Endodermal cell (in vitro differentiated cells): ENCODE measurements at places on chromosomes 11 and 22. TPM values are rescaled to one million over a fixed set of nuclear protein-coding genes. Genes with fewer than 3 reads are reported as not detected.

The BDNF gene
- total RNA-seq: 0.08 to 0.16 TPM in 2 of 3 replicates, not detected in the other

- DNase-seq: no peak
Measured at GRCh38 chr11:75858613-75859012, 43.6 kb downstream of the UVRAG start.

The HIRA gene
- 16.1 to 45.2 TPM (median 44.8 TPM) in 3 replicates for total RNA-seq

DNA sequence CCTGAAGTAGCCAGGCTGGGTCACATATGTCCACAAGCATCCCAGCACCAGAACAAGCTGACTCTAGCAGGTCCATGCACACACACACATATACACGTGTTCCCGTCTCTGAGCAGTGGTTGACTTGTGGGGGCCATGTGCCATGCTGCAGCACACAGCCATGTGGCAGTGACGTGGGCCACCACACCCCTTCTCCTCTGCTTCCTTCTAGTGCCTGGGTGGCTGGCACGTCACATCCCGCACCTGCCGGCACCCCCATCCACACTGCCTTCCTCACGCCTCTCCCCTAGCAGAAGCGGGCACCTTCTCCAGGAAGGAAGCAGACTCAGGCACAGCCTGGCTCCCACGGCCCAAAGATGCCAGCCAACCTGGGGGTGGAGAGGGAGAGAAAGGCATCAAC, 9.5 kb downstream of the SYT7 start:
- DNase-seq: no peak

- DNase-seq: no peak
Measured at GRCh38 chr22:19490628-19491230, 11.0 kb downstream of the CDC45 start.

GRCh38 chr11:23574149-23574548, 713.9 kb upstream of the CCDC179 start:
- DNase-seq: no peak

The GUCY1A2 gene
- 2.8 and 3.7 TPM in 2 replicates for total RNA-seq

GRCh38 chr11:74672956-74673692, 58.1 kb downstream of the CHRDL2 start:
- peak; percentile 25 for DNase-seq

- DNase-seq: no peak
Measured at GRCh38 chr11:45930951-45931570, 8.6 kb downstream of the LARGE2 start.

DNA sequence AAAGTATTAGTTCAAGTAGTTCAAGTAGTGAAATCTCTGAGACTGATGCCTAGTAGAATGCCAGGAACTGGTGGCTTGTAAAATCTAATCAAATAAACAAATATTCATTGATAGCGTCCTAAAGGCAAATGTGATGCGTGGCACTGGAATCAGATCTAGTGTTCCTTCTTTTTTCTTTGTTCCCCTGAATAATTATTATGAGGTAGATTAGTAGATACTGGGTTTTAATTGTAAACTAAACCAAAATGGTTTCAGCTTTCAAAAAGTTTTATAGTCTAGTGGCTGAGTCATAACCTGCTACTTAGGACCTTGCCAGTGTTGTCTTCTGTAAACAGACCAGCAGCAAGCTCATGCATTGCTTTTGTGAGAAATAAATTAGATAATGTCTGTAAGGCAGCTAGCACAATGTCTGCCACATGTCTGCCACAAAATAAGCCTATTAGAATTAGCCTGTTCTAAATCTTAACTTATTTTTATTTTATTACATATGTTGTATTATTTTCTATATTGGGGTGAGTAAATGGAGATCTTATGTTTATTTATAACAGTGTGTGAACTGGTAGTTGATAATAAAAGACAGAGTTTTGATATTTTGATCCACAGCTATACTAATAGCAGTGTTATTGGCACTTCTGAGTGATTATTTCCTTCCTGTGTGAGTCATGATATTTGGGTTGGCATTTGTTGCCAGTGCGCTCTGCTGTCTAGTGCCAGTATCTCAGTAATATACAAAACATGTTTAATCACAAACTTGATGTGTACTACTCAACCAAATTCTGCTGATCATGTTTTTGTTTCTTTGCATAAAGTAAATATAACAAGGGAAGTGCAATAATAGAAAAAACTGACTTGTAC, 135.7 kb downstream of the TMEM135 start:
- no peak for DNase-seq

GRCh38 chr11:35289821-35290220, 129.5 kb downstream of the SLC1A2 start:
- DNase-seq: no peak

DNA sequence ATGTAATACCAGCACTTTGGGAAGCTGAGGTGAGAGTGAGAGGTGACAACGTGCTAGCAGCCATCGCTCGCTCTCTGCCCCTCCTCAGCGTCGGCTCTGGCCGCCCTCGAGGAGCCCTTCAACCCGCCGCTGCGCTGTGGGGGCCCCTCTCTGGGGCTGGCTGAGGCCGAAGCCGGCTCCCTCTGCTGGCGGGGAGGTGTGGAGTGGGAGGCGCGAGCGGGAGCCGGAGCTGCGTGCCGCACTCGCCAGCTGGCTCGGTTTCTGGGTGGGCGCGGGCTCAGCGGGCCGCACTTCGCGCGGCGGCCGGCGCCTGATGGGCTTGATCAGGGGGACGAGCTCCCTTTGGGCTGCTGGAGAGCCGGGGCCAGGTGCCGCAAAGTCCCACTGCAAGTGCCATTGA, 98.9 kb upstream of the UBASH3B start:
- DNase-seq: peak; percentile 89

GRCh38 chr11:44190883-44191230, 95.4 kb downstream of the EXT2 start:
- no peak for DNase-seq

DNA sequence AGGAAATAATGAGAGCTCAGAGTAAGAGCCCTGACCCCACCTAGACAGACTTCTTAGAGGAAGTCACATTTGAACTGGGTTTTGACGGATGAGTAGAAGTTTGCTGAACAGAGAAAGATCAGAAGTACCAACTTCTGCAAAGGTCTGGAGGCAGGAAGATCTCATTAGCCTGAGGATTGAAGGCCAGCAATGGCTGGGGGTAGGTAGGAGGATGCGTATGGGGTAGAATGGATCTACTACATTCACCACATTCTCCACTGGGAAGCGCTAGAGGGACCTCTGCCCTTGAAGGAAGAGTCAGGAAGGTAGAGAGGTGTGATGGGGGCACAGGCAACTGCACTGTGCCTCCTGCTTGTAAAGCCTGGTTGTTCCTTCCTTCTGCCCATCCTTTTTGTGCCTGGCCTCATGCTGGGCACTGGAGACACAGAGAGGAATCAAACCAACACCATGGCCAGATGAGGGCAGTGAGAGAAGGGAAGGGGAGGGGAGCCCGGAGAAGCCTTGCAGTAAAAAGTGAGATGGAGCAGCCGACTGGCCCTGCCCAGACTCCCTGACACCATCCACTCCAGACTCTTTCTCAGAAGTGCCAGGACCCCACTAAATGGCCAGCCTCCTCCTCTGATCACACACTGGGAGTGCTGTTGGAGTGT, 4.9 kb downstream of the TPBGL start:
- DNase-seq: peak; percentile 79

- DNase-seq: peak; percentile 74
Measured at GRCh38 chr11:86802601-86803051, 2.3 kb downstream of the PRSS23 start.

DNA sequence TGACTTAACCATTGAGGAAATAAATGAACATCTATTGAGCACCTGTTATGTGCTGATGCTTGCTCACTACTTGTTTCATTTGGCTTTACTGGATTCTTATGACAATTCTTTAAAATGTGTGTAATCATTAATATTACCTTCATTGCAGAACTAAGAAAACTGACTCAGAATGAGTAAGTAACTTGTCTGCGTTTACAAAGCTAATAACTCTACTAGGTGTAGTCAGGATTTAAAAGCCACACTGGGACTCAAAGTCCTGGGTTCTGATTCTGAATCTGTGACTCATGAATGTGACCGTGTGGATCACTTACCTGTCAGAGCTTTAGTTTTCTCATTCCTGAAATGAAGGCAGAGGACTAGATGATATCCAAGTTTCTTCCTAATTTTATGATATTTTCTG, 23.4 kb upstream of the KIRREL3 start:
- DNase-seq: no peak

The APOBEC3B gene
- 4.1 TPM in 2 replicates for total RNA-seq

GRCh38 chr11:58577555-58578135, 1.2 kb upstream of the ZFP91 start:
- DNase-seq: no peak

- DNase-seq: no peak
Measured at GRCh38 chr11:100774859-100775258, 87.8 kb downstream of the ARHGAP42 start.

The CHADL gene
- total RNA-seq: 0.79 and 0.84 TPM in 2 replicates

- no peak for DNase-seq
Measured at GRCh38 chr11:86435711-86436110, 61.0 kb downstream of the CCDC81 start.

DNA sequence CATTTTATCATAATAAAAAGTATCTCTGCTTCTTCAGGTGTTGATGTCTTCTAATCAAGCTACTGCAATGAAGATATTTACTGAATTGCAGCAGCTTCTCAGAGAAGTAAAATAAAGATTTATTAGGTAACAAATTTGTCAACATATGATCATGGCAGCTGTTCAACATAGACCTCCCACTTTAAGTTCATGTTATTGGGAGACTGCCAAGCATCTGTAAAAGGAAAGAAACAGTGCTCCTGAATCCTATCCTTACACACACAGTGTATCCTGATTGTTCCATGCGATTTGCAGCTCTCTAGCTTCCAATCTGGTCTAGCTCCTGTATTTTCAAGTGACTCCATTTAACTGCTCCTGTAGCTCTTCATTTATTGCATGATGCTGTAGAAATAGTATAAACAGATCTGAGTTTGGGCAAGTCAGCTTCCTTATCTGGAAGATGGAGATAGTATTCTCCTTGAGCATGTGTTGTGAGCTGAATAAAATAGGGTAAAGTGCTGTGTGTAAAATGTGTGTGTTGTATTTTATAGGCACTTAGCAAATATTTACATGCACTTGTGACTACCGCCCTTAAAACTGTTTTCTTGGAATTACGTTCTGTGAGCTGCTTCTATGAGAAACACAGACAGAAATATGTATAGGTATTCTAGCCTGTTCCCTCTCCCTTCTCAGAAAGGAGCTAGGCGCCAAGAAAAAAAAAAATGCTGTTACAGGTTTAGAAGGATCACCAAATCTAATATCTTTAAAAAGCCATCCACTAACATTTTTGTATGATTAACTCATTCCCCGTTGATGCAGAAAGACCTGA, 290.6 kb downstream of the JRKL start:
- DNase-seq: no peak

- no peak for DNase-seq
Measured at GRCh38 chr22:44133901-44134571, 46.7 kb upstream of the PARVG start.

DNA sequence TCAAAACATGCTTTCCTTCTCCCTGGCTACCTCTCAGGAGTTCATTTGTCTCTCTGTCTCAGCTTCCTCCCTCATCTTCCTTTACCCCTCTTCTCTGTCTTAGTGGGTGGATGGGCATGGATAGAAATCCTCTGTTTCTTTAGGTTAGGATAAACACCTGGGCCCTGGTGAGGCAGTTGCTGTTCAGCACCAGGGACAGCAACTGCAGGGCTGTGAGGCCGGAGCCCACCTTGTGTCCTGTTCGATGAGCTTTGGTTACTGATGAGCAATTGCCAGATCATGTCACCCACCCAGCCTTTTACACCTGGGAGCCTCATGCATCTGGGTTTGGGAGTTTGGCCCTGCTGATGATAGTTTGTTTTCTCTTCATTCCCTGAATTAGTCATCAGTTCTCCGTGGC, 6.1 kb upstream of the CRYBB3 start:
- DNase-seq: peak; percentile 83

The SLC43A3 gene
- 10.6 and 12.3 TPM in 2 replicates for total RNA-seq

DNA sequence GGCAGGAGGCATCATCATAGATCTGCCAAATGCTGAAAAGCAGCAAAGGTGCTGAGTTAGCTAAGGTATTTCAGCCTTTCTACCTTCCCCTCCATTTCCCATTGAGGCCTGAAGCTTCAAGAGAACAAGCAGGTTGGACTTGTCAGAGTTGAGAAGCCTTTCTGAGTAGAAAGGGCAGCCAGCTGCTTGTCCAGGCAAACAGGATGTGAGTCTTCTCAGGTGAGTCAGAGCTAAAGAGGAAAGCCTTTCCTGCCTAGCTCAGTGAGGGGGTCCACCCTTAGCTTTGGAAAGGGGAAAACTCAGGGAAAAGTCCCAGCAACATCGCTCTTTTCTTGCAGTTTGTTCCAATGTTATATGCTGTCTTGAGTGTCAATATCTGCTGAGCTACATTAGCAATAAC, 13.2 kb upstream of the MPZL2 start:
- DNase-seq: peak; percentile 56

The OR8A1 gene
- 0.06 to 0.22 TPM in 2 of 3 replicates, not detected in the other for total RNA-seq

GRCh38 chr22:46239261-46240048, 10.6 kb downstream of the CDPF1 start:
- DNase-seq: no peak

The APOL3 gene
- total RNA-seq: 0.46 to 1.2 TPM (median 1.1 TPM) in 3 replicates

GRCh38 chr11:36389811-36390210, 93.7 kb downstream of the PRR5L start:
- DNase-seq: no peak

- DNase-seq: peak; percentile 87
Measured at GRCh38 chr11:125091247-125091876, 20.1 kb downstream of the TMEM218 start.

GRCh38 chr11:62560566-62561103, 13.1 kb downstream of the EEF1G start:
- DNase-seq: peak; percentile 98

DNA sequence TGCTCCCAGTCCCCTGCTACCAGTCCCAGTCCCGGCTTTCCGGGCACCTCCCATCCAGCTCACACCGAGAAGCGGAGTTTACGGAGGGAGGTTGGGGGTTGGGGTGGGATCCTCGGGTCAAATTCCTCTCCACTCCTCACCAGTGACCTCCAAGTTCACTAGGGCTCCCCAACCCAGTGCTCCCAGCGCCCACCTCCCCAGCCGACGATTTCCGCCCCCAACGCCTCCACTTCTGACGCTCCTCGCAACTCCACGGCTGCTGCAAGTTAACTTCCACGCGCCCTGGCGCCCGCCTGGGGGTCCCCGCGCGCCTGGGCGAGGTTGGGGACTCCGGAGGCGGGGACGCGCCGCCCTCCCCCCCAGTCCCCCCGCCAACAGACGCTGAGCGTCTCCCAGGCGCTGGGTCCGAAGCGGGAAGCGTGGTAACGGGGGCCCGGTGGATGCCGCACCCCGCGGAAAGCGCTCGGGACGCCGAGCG, 526 bp downstream of the TPST2 start:
- DNase-seq: peak; percentile 82

The PHOX2A gene
- total RNA-seq: 0.29 to 0.31 TPM in 2 of 3 replicates, not detected in the other

The PARVG gene
- total RNA-seq: 0.11 to 0.12 TPM in 2 of 3 replicates, not detected in the other

The IL17REL gene
- total RNA-seq: 0.07 TPM in 1 of 2 replicates, not detected in the other

- DNase-seq: no peak
Measured at GRCh38 chr11:94635072-94635471, 67.9 kb downstream of the PIWIL4 start.

The ESAM gene
- total RNA-seq: 0.31 to 0.70 TPM (median 0.46 TPM) in 3 replicates
